Right hindlimb (tissue), 1 donor: ENCODE measurements at places on chromosomes 3 and 15.

GRCh38 chr15:60442763-60443162 is 36.2 kb downstream of the ICE2 start:
- DNase-seq, result no peak

- DNase-seq, result peak; percentile 47
Observed at GRCh38 chr15:95875121-95875643, 455.3 kb upstream of the NR2F2 start.

- DNase-seq, result no peak
Observed at GRCh38 chr3:72411126-72411525, 437.1 kb downstream of the SHQ1 start.

DNA sequence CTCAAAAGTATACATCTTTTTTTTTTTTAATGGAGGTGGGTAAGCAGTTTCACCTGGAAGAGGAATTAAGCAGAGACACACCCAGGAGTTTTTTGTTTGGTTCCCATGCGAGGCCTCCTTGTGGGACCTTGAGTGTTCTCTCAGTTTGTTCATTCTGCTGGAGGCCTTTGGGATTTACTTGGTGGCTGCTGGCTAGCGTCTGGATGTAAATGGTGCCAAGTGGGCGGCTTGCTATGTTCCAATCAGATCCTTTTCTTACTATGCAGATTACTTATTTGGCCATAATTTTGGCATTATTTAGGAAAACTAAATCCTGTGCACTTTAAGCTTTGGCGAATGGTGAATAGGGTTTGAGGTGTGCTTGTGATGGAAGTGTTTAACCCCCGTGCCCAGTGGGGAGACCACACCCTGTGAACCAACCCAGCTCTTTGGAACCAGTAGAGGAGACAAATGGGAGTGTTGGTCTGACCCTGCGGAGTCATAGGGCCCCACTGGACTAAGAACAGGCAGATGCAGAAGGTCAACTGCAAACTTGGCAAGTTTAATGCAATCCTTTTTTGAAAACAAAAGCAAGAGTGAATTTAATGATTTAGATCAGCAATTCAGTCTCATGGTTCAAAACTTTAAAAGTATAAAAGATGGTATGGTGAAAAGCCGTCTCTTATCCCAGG is 79.4 kb downstream of the EBLN2 start:
- DNase-seq, result no peak

DNA sequence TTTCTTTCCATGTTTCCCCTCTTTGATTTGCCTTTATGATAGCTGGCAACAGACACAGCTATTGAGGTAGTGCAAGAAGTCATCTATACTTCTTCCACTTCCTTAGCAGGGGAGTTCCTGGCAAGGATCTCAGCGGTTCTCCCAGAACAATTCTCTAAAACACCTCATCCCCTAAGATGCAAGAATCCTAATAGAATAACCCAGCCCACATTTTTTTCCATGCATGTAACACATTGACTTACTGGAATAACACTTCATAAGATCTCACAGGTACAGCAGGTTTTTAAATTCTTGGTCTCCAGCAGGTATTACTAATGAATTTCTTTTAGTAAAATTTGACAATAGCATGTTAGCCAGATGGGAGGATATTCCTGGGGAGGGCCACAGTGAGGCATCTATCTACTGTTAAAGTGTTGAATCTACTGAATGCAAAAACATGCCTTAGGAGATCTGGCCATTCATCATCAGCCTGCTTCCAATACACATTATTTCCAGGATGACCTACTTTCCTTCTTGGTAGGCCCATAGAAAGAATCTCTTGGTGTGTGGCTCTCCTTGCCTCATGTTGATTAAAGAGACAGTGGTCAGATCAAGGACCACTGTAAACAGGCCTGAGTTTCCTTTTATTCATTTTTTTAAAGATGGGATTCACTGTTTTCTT is 78.5 kb downstream of the RAD18 start:
- no peak for DNase-seq

DNA sequence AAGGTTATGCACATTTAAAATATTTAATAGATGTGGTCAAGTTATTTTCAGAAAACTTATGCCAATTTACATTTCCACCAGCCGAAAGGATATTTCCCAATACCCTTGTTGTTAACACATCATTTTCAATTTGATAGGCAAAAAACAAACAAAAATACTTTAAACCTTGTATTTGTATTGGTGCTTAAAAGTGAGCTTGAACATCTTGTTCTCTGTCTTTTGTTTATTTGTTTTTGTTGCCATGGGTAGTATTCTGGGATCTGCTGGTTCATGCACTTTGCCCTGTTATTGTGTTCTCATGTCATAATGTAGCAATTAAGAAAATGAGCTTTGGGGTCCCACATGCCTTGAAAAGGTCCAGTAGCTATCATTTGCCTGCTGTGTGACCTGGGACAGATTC is 191.4 kb downstream of the LRTM1 start:
- DNase-seq, result no peak

DNA sequence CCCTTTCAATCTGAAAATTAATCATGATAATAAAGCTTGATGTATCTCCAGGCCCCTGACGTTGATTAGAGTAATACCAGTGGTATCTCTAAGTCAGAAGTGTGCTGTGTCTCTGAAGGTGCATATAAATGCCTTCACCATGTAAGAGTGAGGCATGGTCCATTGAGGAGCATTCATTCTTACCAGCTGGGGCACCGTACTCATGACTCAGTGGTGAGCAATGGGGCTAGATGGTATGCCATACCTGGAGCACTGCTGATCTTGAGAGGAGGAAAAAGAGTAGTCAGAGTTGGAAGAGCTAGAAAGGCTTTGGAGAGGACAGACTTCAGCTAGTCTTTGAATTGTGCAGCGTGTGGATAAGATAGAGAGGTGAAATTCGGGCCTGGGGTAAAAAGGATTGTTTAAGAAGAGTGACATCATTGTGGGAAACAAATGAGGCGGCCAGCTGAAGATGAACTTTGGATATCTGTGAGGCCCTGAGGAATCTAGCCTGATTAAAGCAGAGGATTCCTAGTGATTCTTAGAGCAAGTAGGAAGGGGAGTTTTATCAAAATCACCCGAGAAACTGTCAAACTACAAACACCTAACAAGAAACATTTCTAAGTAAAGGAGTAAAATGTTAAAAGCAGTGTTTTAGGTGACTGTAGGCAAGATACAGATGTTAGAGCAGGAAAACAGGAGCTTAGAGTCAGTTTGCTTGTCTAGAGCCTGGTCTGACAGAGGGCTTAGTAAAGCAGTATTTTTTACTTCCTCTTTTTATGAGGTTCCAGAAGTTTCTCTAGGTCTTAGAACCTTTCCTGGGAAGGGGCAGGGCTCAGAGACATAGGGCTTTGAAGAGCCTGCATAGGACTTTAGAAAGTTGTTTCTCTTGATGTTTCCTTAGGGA is 13.6 kb downstream of the TMOD3 start:
- DNase-seq, result no peak

- DNase-seq, result no peak
Observed at GRCh38 chr3:173216063-173216462, 75.0 kb upstream of the SPATA16 start.

DNA sequence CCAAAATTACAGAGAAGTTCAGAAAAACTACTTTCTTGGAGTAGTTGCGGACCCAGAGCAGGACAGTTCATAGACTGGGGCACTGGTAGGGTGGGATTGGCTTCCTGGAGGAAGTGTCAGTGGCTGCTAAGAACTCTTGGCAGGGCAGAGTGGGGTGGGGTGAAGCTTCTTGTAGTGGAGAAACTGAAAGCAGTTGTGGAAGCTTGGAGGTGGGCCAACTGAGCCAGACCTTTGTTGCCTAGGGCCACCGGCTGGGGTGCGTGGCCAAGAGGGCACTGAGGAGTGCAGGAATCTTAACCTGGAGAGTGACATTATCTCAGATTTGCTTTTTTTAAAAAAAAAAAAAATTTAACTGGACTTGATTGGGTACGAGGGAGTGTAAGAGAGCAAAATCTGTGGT is 3.1 kb downstream of the KAT2B start:
- DNase-seq, result no peak

DNA sequence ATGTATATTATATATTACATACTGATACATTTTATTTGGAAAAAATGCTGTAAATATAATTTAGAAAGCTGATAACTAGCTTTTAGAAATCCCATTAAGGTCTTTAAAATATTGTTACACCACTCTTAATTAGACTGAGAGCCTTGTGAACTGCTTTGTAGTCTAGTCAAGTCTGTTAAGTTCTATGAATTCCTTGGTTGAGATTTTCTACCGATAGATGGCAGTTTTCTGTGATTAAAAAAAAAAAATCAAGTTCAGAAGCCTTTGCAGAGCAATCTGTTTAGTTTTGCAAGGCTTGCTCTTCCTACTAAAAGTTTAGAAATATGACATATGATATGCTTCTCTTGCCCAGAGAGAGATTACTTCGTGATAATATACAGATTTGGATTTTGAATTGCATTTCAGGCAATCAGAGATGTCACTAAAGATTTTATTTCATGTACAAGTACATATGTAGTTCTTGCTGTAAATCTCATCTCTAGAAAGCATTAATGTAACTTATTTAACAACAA is 60.4 kb upstream of the SLITRK3 start:
- no peak for DNase-seq

GRCh38 chr3:107977221-107978130 is 113.4 kb downstream of the CD47 start:
- no peak for DNase-seq

DNA sequence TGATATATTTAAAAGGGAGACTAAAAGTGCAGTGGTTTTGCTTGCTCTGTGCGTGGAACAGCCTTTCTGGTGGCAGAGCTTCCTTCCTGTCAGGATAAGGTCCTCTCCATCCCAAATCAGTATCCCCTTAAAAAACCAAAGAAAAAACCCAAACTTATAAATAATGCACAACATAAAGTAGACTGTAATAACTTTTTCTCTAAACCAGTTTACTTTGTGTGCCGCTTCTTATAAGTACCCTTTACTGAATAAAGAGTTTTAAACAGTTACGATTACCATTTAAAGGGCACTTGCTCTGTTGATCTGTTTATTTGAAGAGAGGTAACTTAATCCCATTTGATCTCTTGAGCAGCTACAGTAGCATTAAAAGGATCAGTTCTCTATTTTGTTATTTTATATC is 2.5 kb downstream of the PIK3CA start:
- no peak for DNase-seq

GRCh38 chr3:48536785-48537184 is 19.8 kb downstream of the PFKFB4 start:
- DNase-seq, result no peak

DNA sequence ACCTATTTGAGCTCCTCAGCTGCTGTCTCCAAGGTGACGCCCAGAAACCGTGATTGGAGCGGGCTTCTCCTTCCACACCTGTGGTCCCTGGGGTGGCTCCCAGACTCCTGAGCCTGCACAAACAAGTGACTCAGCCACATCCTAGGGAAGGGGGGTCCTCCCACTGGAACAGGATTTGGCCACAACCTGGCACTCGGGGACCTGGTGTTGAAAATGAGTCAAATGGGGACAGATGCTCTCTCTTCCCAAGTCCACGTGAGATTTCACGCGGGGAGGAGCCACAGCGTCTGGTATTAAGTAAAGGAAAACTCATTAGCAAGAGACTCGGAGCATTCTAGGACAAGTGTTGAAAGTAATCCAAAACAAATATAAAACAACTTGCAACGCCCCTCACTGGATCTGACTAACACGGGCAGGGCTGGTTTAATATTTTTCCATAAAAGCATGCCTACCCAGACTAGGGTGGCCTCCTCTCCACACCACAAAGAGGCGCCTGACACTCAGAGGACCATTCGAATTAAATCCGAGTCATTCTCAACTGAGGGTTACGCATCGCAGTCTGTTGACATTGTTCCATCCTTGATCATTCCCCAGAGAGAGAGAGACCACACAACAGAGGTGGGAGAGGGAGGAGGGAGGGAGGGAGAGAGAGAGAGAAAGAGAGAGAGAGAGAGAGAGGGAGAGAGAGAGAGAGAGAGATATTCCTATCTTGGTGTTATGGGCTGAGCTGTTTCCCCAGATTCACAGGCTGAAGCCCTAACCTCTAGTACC is 74.4 kb downstream of the MGLL start:
- no peak for DNase-seq

DNA sequence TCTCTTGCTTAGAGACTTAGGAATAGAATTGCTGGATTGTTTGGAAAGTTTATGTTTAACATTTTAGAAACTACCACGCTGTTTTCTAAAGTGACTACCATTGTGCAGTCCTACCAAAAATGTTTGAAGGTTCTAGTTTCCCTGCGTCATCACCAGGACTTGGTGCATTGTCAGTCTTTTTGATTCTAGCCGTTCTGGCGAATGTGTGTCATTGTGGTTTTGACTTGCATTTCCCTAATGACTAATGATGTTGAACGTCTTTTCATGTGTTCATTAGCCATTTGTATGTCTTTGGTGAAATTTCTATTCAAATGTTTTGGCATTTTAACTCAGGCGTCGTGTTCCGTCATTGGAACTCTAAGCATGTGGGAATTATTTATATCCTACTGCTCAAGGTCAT is 58.0 kb downstream of the CHD2 start:
- DNase-seq, result no peak

GRCh38 chr3:46699676-46700523 is 1.3 kb upstream of the TMIE start:
- no peak for DNase-seq

GRCh38 chr15:74062236-74062635 is 20.1 kb downstream of the GOLGA6A start:
- no peak for DNase-seq

DNA sequence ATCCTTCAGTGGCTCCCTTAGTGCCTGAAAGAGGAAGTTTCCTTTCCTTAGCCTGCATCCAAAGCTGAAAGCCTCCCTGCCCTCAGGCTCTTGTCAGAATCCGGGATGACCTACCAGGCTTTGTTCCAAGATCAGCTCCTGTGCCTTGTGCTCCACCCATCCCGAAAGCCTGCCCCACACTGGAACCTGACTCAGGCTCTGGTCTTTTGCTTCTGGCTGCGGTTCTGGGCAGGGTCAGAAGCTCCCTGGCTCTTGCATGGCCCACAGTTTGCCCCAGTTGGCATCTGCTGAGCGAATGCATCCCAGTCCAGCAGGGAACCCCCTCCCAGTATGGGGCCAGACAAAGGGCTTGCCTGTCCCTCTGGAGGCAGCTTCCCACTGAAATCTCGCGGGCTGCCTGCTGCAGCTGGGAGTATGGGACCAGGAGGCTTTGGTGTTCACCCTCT is 25.9 kb upstream of the KIF23 start:
- DNase-seq, result no peak

- no peak for DNase-seq
Observed at GRCh38 chr15:39835550-39835949, 52.9 kb upstream of the FSIP1 start.

- no peak for DNase-seq
Observed at GRCh38 chr15:70237626-70238025, 139.9 kb upstream of the TLE3 start.

GRCh38 chr15:33830351-33830750 is 137.9 kb upstream of the CHRM5 start:
- DNase-seq, result no peak
